ENCODE measurements at places on chromosomes 3 and 15. TPM values are rescaled to one million over a fixed set of nuclear protein-coding genes. Genes with fewer than 3 reads are reported as not detected.

- DNase-seq = no peak
Measured at GRCh38 chr3:137047240-137047639, 89.5 kb downstream of the IL20RB start.

The ADAMTS17 gene
- 0.27 TPM for total RNA-seq

The ITPKA gene
- total RNA-seq = 1.0 TPM

DNA sequence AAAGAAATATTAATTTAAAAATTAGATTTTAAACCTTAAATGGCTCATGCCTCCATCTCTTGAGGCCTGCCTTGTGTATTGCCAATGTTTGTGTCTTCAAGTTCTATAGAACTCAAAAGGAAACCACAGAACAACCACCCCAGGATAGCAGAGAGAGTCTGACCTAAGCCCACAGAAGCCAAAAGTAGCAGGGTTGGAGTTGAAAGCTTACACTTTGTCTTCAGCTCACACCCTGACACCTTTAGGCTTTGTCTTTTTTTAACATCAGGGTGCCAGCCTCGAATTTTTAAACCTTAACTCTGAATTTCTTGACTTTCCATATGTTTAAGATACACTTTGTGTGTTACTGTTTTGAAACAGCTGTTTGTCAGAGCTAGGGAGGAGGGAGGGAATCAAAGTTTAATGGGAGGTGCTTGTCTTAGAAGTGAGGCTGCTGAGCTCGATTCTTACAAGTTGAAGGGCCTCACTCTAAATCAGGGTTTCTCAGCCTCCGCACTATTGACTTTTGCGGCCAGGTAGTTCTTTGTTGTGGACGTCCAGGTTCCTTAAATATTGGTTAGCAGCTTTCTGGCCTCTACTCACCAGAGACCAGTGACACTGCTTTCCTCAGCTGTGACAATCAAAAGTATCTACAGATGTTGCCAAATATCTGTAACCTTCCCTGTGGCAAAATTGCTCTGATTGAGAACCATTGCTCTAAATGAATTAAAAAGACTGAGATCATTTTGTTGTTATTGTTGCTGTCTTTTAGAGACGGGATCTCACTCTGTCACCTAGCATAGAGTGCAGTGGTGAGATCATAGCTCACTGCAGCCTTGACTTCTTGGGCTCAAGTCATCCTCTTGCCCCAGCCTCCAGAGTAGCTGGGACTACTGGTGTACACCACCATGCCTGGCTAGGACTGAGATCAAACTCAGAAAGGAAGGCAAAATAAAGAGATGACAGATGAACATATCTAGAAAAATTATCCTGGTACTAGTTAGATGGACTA, 139.2 kb upstream of the EOMES start:
- no peak for DNase-seq

GRCh38 chr15:33994005-33994615, 25.8 kb downstream of the CHRM5 start:
- DNase-seq = peak; percentile 18

The GHSR gene
- total RNA-seq = not detected

GRCh38 chr15:31857194-31857593, 173.1 kb upstream of the CHRNA7 start:
- no peak for DNase-seq

DNA sequence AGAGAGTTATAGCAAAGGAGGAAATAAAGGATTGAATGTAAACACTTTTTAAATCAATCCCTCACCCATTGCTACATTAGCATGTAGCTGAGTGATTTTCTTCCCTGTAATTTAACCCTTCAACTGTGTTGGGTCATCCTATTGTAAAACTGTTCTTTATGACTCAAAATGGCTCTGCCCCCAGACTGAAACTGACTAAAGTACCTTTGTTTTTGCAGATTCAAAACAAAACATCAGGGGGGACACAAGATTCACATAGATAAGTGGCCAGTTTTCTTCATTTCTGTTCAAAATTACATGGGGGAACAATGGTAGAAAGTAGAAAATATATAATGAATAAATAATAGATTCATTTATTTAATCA, 268.4 kb downstream of the IGSF11 start:
- DNase-seq = no peak

DNA sequence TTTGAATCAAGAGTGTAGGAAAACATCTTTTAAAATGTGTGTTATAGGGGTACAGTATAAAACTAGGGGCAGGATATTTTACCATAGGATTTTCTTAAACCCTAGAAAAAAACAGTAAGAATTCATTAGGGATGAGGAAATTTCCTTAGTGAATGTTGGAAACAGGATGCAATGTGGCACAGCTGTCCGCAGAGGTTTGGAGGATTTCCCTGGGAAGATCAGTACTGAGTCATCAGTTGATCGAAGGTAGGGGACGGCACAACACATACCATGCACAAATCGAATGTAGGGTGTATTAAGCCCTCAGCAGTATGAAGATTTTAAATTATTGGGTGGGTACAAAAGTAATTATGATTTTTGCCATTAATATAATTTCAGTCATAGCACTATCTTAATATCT, 49.9 kb downstream of the FNDC3B start:
- DNase-seq = no peak

DNA sequence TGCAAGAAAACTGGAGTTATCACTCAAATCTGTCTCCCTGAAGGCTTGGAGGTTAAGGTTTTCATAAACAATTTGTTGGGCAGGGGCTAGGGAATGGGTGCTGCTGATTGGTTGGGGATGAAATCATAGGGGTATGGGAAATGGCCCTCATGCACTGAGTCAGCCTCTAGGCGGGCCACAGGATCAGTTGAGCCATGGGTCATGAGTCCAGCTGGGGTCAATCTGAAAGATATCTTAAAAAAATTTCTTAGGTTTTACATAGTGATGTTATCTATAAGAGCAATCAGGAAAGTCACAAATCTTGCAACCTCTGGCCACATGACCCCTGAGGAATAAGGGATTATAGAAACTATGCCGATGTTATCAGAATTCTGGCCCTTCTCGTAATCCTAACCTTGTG, 491.7 kb downstream of the ZIC1 start:
- DNase-seq = no peak

DNA sequence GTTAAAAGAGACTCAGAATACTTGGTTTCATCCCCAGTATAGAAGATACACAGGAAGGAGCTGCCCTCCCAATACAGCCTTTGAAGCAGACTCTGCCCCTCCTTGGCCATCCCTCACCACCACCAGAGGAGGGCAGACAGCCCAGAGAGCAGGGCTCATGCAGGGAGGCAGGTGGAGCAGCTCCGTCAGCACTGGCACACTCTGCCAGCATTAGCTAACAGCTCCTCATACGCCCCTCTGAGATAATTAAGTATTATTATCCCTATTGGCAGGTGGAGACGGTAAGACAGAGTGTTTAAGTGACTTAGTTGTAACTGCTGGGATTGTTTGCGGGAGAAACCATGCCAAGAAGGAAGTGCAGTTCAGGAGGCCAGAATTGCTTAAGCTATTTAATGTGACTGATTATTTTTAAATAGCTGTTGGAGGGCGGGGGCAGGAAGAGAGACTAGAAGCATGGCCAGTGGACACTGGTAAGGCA, 434.0 kb downstream of the EPHB1 start:
- DNase-seq = no peak

- DNase-seq = no peak
Measured at GRCh38 chr3:39327746-39328349, 1.7 kb upstream of the CCR8 start.

DNA sequence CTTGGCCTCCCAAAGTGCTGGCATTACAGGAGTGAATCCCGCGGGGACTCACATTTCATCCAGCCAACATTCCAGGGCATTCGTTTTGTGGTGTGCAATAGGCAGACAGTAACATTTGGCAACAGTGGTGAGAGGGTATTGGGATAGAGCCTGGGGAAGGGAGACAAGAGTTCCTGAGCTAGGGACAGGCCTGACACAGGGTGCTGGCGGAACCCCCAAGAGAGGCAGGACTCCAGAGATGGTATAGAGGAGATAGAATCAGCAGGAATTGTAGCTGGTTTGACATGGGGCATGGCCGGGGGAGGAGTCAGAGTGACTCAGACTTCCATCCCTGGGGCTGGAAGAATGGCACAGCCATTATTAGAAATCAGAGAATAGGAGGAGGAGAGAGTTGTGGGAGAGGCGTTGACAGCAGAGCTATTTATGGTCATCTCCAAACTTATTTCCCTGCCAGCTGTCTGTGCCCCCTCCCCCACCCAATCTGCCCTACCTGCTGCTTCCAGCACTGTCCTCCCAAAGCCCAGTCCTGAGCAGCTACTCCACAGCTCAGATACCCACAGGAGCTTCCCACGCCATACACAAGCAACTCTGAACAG, 4.4 kb upstream of the IDH2 start:
- DNase-seq = peak; percentile 46

- peak; percentile 16 for DNase-seq
Measured at GRCh38 chr3:153038779-153039178, 123.2 kb upstream of the RAP2B start.

DNA sequence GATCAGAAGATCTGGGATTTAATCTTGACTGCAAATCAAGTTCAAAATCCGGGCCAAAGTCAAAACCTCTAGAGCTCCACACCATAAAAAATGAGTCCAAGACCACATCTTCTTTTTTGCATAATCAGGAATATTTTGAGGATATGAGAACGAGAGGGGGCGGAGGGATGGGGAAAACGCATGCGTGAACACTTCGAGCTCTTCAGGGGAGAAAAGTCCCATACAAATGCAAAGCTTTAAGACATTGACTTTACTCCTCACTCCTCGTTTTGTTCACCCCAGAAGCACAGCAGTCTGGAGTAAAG, 68.2 kb downstream of the SUMF1 start:
- no peak for DNase-seq

GRCh38 chr15:80996247-80996646, 4.5 kb upstream of the TLNRD1 start:
- DNase-seq = no peak

GRCh38 chr3:147906285-147906684, 497.1 kb downstream of the ZIC1 start:
- no peak for DNase-seq

The TRPM1 gene
- not detected for total RNA-seq

DNA sequence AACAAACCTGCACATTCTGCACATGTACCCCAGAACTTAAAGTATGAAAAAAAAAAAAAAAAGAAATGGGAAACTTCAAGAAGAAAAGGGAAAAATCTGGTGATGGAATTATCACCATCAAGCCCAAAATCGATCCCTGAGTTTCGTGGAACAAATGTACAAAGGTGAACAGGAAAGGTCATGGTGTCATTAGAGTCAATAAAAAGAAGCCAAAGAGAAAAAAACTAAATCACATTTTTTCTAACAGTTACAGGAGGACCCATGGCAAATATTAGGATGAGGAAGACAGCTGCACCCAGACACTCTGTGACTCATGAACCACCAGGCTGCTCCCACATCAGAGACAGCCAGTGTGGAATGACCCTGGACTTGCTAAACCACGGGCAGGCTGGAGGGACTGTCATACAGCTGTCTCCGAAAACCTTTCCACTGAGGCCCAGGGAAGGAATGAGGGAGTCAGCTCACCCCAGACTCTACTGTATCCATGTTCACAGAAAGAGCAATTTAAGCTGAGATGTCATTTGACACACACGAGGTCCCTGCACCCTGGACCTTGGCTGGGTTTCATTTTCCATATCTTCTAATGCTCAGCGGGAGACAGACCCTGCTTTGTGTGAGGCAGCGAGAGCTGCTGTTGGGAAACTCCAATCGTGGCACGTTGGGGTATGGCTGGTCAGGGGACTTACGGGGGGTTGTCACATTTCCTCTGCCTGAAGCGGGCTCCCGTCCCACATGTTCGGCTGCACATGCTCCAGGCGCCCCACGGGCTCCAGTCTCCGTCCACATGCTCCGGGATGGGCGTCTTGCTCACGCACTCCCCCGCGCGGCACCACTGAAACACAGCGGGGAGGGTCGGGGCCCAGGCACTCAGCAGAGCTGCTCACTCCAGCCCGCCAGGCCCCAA, 210.2 kb downstream of the ADAMTS17 start:
- peak; percentile 63 for DNase-seq

The RFC4 gene
- total RNA-seq = 13.1 TPM

The TM4SF4 gene
- not detected for total RNA-seq

DNA sequence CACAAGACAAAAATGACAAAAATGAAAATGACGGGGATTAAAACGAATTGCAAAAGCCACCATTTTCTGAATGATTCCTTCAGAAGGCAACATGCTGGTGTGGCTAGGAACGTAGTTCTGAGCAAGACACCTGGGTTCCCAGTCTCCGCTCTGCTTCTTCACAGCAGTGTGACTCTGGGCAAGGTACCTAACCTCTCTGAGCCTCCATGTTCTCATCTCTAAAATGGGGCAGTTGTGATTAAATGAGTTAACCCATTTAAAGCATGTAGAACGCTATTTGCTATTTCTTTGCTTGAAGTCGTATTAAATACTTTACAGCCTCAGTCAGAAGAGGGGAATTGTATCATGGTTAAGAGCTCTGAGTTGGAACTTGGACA, 23.6 kb downstream of the BHLHE40 start:
- DNase-seq = no peak

DNA sequence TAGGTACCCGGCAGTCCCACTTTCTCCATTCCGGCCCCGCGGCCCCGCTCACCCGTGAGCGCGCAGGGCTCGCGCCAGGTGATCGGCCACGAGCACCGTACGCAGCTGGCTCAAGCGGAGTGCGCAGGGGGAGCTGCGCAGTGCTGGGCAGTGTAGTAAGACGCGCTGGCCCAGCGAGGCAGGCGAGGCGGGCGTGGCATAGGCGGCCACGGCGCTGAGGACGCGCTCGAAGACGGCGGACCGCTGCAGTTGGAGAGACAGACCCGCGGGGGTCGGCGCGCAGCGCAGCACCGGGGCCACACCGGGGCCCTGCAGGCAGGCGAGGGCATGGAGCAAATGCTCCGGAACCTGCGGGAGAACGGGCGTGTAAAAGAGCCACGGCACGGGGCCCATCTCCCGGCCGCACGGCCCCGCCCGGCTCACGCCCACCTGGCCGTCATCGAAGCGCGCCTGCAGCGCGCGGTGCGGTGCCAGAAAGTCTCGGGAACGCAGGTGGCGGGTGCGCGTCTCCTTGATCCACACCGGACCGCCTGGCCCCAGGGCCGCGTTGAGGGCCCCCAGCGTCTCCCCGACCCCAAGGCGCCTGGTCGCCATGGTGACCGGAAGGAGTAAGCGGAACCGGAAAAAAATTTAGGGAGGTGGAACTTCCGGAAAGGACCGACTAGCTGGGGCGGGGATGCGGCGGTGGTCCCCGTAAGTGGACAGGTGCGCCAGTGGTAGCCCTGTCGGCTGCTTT, at the start of gene DALRD3:
TSS of gene DALRD3 (minus strand) at position 610 of the 736 bp plus-strand sequence. CDS start at position 594, 16 bp downstream.
- peak; percentile 39 for DNase-seq

The UROC1 gene
- total RNA-seq = not detected

DNA sequence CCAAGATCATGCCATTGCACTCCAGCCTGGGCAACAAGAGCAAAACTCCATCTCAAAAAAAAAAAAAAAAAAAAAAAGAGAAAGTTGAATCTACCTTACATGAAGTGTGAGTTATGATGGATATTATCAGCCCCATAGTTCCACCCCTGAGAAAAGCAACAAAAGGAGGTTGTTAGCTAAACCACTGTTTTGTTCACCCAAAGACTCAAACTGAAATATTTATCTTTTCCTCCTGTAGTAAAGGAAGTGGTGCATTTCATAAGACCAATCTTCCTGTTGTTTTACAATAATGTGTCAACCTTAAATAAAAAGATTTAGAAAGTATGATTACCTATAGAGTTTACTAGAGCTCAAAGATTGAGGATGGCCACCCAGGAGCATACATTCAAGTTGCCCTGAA, 18.7 kb upstream of the TRMT10C start:
- DNase-seq = no peak
